ENCODE measurements at places on chromosomes 3 and 15.

DNA sequence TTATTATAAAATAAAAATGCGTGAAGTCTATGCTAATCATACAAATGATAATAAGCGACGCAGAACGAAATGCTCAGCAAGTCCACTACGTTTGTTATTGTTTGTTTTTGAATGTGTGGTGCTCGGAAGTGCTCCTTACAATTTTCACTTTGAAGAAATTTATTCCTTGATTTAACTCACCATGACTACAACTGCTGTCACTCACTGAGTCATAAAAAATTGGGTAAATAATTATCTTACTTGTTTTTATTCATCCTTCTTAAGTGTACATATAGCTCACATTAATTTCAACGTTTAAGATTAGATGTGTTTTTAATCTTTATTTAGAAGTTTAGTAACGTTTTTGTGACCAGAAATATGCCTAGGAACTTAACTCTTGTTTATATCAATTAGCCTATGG, 66.7 kb upstream of the NANOGP8 start:
- DNase-seq: no peak

GRCh38 chr3:187521546-187521945, 148.6 kb downstream of the SST start:
- DNase-seq: no peak

DNA sequence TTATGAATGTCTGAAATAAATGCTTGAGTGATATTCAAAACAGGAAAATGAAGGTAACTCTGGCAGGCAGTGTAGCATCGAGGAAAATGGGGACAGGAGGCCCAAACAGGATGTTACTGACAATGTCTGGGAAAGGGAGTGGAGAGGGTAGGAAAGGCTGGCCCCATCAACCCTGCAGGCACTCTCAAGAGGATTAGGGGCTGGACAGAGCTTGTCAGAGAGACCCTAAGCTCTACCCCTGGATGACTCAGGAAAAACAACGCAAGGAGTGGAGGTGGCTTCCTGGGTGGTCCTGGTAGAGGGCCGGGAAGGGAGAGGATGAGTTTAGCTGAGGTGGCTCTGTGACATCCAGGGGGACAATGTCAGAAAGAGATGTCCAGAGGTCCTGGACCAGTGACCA, 106.0 kb downstream of the RYK start:
- DNase-seq: no peak

GRCh38 chr3:156859578-156859977, 33.4 kb downstream of the LEKR1 start:
- DNase-seq: no peak

- DNase-seq: no peak
Observed at GRCh38 chr3:55343486-55344357, 143.4 kb downstream of the WNT5A start.

GRCh38 chr3:109184726-109185125, 48.2 kb downstream of the C3orf85 start:
- no peak for DNase-seq

DNA sequence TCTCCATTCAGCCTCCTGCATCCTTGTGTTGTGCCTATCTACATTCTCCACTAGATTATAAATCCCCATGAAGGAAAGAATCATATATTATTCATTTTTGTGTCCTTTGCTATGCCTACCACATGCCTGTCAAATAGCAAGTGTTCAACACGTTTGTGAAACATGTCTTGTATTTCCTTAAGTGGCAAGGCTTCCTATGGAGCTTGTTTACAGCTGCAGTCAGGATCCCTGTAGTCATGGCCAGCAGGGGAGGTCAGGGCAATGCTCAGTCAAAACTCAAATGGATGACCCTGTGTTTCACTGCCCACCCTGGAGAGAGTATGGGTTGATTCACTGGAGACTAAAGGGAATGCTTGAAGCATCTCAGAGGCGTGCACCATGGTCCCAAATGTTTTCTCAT, 191.7 kb upstream of the ATP11B start:
- no peak for DNase-seq

- no peak for DNase-seq
Observed at GRCh38 chr3:58063022-58063815, 55.0 kb downstream of the FLNB start.
